H4 (cell line): ENCODE measurements at places on chromosomes 5 and 9. TPM values are rescaled to one million over a fixed set of nuclear protein-coding genes. Genes with fewer than 3 reads are reported as not detected.

BARHL1 gene
- total RNA-seq, result not detected in 2 replicates

DNA sequence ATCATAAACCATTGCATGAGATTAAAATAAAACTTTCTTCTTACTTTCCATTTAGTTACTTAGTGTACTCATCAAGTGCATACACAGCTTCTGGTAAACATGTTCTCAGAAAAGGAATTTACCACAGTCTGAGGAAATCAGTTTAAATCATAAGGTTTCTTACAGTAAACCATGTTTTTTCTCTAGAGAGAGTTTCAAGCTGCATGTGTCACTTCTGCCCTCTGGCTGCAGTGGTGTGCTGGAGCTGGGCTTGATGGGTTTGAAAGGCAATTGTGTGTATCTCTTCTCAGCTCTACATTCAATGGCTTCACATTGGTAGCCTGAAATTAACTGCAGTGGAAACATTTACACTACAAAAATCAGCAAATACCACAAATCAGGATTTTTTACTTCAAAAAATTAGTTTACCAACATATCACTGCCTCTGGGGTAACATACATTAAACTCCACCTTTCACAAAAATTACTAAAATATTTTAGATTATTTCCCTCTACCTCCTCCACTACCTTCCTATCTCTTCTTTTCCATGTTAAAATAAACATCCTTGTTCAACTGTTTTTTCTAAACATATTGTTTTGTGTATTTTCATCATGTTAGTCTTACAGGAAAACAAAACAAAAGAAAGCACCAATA, 414.3 kb downstream of the ANXA1 start:
- peak; percentile 76 for DNase-seq

DNA sequence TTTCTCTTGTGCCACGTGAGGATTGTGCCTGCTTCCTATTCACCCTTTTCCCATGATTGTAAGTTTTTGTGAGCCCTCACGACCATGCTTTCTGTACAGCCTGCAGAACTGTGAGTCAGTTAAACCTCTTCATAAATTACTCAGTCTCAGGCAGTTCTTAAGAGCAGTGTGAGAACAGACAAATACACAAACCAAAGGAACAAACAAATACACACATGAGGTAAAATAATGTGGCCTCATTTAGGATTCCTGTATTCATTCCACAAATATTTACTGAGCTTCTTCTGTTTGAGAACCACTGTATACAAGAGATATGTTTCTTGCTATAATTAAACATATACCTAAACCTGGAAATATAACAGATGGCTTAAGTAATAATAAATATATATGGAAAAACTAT, 760.3 kb downstream of the CDH9 start:
- DNase-seq, result no peak

NR4A3 gene
- 0.06 and 0.08 TPM in 2 replicates for total RNA-seq

PDE6A gene
- total RNA-seq, result 0.02 TPM in 1 of 2 replicates, not detected in the other

DNA sequence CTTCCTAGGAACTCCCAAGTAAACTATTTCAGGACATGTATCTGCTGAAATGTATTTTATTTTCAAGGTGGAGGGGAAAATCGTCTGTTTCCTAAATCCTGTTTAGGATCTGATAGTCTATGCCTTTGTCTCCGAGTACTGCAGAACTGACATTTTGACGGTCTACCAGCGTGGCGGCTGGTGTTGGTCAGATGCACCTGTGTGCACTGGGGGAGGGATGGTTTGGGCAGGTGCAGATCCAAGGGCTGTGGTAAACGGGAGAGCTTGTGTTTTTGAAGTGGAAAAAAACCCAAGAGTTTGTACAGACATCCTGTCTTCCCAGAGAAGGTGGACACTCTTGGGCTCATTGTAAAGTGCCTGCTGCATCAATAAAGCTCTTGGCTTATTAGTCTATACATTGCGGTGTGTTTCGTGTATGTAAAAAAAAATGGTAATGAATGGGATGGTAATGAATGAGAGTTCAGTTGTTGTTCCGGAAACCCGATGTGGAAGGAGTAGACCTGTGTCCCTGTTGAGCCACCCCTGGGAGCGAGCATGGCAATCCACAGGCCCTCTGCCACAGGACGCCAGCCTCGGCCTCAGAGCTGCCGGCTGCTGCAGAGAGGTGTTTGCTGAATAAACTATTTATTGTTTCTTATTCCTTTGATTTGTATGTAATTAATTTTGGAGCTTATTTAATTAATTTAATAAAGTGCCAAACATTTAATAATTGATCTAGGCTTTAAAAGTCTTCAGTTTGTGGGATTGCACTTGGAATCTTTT, 15.3 kb downstream of the ARPC5L start:
- no peak for DNase-seq

- no peak for DNase-seq
Observed at GRCh38 chr9:73038089-73038509, 85.2 kb upstream of the ALDH1A1 start.

DNA sequence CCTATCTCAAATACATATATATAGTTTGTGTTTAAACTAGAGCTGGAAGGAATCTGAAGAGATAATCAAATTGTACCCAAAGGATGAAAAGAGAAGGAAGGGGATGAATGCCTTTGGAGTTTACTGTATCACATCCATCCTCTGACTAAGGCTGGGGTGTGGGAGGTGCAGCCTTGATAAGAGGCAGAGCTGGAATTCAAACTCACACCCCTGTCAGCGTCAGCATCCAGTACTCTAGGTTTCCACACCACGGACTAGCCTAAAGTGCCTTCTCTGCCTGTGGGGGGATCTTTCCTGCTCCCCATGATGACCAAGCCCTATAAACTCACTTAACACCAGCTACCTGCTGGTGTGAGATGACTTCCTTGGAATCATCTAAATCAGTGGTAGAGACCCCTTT, 48.1 kb downstream of the EPB41L4B start:
- no peak for DNase-seq

DNA sequence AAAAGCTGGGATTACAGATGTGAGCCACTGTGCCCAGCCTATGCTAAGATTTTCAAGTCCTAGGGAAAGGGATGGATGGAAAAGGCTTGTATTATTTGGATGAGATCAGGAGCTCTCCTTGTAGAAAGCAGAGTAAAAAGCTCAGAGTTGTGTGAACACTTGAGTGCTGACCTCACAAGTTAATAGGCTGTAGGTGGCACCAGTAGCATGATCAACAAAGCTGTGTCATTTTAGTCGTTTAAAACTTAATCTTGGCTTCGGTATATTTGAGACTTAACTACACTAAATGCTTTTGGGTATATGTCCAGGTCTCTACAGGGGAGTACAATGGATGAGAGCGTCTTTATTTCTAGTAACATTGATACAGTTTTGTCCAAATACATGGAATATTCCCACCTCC, 264.2 kb downstream of the TMEM38B start:
- no peak for DNase-seq

DNA sequence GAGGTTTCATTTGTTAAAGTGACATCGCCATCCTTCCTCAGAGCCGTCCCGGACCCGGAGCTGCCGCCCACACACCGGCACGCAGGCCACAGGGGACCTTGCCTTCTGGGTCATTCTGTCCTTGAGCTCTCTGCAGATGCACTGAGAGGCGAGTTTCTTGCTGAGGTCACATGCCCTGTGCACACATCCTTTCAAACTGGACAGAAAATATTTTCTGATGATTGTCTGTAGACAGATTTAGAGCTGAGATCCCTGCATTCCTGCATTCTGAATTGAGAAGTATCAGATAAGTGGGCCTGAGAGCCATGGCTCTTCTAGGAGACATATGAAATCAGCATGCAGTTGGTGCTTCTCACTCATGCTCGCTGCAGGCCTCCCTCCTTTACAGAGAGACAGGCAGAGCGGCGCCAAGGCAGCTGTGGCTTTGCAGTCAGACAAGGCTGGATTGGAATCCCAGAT, 25.4 kb downstream of the BOD1 start:
- no peak for DNase-seq

DNA sequence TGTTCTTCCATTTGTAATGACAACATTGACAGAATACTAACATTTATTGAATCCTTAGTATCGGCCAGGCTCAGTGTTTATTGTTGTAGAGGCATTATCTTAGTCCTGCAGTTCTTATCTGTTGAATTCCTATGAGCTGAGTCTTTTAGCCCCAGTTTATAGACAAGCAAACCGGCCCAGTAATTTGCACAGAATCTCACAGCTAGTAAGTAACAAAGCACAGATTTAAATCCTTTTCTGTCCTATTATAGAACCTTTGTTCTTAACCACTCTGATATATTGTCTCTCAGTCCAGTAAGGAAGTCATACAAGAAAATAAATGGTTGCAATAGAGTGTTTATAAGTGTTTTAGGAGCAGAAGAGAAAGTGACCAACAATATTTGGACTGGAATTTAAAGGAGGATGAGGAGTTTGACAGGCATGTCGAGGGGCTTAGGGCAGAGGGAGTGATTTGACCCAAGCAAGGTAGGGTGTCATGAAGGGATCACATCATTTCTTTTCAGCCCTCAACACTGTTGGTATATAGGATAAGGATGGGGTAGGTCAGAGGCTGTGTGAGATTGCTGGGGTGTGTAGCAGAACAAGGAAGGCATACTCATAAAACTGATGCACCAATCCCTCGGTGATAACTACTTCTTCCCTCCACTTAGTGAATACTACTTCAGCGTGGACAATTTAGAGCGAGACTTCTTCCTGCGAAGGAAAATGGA, 39.5 kb downstream of the LARP1 start:
- DNase-seq, result no peak

GRCh38 chr5:135546912-135547311, 11.1 kb upstream of the NEUROG1 start:
- DNase-seq, result no peak

RABGAP1 gene
- 17.3 and 25.0 TPM in 2 replicates for total RNA-seq
